Natural killer cell treated with Interleukin-12 subunit alpha and Interleukin-12 subunit beta and Interleukin-15 and Interleukin-18, amount 100 ng/mL, for 72 hours (primary cell): ENCODE measurements at places on chromosomes 5 and 9.
A peak's percentile ranks its signal among the peaks of the same experiment; 100 is the strongest.

DNA sequence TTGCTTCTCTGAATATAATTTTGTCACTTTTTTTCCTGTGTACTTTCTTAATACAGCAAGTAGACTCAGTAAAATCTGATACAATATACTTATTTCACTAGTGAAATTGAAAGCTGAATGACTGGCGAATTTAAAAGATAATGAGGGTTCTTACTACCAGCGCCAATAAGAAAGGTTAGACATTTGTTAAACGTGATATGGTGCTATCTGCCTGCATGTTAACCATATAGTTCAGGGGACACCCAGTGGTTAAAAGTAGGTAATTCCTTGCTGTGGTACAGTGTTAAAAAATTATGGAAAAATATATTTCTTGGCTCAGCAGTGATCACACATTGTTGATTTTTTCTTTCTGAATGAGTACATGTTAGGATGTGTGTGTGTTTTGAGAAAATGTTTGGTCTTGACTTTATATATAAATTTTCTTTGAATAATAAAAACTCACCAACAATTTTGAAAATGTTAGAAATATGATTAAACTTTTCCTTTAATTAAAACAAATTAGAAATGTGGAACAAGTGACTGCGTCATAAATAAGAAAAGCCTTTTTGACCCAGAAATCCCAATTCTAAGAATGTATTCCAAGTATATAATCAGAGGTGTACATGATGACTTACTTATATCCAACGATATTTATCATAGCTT lies 25.8 kb downstream of the CAST start:
- DNase-seq, result no peak

DNA sequence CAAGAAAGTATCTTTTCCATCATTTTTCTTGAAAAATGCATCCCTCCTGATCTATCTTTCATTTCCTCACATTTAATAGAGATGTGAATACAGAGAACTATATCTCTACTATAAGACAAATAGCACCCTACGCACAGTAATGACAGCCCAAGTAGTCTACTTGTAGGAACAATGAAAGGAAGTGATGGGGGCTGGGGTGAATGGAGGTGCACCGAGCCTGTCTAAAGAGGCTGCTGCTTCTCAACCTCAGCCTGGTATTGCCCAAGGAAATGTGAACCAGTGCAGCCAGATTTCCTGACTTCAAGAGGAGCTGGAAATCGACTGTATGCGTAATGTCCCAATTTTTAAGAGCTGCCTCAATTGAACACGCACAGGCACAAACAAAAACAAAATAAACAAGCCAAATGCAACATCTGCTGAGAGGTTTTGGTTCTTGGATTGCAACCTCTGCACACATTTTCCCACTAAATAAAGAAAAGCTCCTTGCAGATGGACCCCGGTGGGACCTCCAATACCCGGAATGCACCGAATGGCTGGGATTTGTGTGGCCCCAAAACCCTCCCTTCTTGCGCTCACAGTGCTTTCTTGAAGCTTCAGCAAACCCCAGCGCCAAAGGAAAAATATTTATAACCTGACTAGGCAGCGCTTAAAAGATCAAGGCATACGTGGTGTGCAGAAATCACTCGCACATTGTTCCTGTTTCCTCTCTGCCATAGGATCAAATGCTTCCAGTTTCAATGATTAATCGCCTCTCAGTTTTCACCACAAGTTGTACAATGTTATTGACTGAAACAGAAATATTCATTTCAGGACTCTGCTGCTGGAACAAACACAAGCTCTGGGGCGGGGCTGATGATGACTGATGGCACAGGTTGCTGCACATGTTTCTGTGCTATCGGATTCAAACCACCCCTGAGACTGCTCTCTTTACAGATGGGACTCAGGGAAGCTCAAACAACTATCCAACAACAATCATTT lies 68.3 kb downstream of the KCNIP1 start:
- DNase-seq, result no peak

DNA sequence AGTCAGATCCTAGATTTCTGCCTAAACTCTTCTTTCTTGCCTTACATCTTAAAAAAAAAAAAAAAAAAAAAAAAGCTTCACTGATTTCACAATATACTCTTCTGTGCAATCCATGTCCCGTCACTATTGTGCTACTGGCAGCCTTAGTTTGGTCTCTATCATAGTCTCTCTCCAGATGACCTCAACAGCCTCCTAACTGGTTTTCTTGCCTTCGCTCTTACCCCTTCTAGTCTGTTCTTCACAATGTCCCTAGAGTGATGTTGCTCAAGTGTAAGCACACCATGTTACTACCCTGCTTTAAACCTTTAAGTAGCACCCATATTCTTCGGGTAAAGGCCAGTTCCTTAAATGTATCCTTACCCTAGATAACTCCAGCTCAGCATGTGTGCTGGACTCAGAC lies 25.8 kb downstream of the CD180 start:
- no peak for DNase-seq

DNA sequence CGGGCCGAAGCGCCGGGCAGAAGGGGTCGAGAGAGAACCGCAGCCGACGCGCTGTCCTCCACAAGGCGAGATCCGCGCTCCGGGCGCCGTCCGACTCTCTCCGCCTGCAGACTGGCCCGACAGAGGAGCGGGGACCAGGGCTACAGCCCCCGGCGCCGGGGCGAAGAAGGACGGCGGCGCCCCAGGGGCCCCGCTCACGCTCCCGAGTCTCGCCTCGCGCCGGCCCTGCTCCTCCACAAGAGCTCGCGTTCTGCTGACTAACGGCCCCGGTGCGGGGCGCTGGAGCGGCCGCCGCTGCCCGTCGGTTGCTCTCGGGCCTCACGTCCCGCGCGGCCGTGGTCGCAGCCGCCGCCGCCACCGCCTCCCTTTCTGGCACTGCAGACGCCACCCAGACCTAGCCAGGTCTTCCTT lies 338 bp downstream of the ABHD17B start:
- DNase-seq, result no peak

DNA sequence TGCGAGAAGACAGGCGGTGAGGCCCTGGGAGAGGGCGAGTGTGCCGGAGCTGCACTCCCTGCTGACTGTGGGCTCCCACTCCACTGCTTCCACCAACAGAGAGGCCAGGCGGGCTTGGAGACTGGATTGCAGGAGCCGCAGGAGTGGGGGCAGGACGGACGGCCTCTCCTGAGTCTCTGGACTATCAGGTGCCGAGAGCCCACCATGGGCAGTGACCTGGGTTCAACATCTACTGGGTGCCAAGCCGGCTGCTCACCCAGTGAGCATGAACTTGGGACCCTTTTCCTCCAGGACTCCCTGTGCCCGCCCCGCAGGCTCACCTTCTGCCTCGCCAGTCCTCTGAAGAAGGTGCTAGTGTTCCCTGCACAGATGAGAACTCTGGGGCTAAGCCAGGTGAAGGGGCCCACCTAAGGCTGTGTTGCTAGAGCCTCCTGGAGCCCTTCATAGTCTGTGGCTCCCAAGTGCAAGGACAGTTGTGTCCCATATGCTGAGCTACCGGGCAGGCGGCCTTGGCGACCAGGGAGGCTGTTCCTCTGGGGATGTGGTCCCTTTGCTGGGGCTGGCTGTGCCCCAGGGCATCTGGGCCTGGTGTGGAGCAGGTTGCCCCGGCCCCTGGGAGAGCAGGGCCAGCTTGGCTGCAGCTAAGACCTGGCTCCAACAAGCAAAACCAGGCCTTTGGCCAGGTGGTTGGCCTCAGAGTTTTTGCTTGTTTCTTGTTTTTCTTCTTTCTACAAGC lies 77.7 kb upstream of the PHYKPL start:
- peak; percentile 49 for DNase-seq

GRCh38 chr9:35798658-35799374 lies 7.4 kb downstream of the NPR2 start:
- no peak for DNase-seq

GRCh38 chr5:2739360-2740050 lies 12.0 kb downstream of the IRX2 start:
- DNase-seq, result no peak

DNA sequence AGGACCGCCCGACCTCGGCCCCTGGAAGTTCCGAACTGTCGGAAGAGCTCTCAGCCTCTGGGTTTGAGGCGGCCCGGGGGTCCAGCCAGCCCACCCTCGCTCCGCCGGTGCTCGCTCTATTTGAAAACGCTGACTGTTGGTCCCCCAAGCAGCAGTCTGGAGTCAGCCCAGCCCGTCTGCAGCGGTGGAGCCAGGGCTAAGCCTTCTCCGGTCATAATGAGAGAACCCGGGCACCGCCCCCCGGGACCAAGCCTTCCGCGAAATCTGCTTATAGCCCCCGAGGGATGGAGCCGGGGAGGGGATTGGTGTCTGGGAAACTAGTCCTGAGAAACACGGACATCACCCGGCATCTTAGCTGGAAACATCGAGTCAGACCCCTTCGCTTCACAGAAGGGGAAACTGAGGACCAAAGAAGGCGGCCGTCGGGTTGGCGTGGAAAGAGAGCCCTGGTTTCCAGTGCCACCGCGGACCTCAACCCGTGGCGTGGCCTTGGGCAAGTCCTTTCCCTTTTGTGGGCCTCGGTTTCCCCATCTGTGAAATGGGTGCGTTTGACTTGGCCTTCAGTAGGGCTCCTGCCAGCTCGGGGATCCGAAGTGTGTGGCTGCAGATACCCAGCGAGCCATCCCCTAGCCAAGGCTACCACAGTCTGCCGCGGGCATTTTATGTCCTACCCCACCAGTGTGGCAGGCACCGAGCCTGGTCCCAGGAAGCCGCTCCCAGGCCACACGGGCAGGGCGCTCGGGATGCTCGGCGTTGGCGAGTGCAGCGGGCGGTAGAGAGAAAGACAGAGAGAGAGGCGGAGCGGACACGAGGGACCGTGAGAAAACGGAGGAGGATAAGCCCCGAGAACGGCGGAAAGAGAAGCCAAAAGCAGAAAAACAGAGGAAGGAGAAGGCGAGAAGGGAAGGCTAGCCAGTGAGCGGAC lies 857 bp downstream of the ADAM19 start:
- DNase-seq, result no peak

DNA sequence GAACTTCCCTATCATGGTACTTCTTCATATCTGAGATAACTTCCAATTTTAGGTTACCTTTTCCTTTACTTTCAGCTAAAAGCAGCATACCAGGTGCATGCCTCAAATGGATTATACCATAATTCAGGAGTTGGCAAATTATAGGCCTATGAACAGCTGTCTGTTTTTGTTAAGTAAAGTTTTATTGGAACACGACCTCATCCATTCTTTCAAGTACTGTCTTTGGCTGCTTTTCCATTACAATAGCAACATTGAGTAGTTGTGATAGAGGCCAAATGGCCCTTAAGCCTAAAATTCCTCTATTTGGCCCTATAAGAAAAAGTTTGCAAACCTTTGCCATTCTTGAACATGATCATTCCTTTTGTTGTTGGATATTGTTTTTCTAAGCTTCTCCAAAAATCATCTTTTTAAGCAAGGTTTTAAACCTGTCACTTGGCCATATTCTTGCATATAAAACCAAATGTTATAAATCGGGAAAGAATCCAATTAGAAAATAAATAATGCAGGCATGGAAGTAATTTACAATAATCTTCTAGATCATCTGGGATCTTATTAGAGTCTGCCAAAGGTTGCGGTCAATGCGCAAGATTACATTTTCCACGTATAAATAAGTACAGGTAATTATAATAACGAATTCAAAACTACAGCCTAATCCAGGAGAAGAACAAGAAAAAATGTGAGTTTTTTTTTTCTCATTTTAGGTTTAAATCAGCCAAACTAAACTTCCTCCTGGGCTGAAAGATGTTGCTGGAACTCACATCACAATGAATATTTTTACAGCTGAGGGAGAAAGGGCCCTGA lies 226.5 kb upstream of the ANKRD55 start:
- no peak for DNase-seq

DNA sequence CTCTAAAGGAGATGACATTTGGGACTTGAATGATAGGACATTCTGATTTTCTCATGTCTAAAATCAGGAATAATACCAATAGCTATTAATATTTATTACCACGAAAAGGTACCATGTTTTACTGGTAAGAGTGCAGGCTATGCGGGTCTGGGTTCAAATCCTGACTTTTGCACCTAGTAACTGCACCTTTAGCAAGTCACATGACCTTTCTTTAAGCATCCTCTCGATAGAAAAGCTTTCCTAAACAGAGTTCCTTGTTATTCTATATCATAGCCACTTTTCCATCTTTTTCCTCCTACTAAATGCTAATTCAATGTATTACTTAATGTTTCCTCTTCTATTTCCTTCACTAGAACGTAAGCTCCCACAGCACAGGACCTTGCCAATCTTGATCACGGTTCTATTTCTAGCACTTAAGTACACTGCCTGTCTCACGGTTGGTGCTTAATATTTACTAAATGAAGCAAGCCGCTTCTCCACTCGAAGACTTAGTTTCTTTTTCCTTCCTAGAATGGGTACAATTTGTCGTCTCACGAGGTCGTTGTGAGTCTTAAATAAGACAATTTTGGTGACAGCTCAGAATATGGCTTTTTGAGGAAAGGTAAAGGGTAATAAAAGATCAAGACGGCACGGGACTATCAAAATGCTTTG lies 816 bp downstream of the RBM18 start:
- no peak for DNase-seq

- no peak for DNase-seq
Measured at GRCh38 chr9:78828521-78828920, 531.6 kb downstream of the PSAT1 start.

DNA sequence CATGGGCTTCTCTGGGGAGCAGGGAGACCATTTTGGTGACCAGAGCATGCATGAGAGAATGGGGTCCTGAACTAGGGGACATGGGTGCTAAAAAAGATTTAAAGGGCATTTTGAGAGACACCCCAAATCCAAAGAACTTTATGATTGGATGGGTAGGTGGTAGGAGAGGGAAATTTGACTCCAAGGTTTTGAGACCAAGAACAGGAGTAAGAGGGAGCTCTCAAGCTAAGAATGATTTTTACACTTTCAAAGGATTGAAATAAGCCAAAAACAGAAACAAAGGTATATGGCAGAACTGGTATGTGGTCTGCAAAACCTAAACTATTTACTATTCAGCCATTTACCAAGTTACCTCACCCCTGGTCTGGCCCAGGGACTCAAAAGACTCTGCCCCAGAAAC lies 318.2 kb upstream of the CLINT1 start:
- DNase-seq, result no peak
